ENCODE measurements at places on chromosomes 2 and 18. TPM values are rescaled to one million over a fixed set of nuclear protein-coding genes. Genes with fewer than 3 reads are reported as not detected.

- DNase-seq, result no peak
These were observed 20.4 kb upstream of the ATOH8 start for GRCh38 chr2:85733121-85733960.

GRCh38 chr2:122203523-122203922, 448.1 kb downstream of the TSN start:
- DNase-seq, result no peak

- DNase-seq, result no peak
These were observed 52.5 kb downstream of the CDH2 start for GRCh38 chr18:28124131-28125029.

DNA sequence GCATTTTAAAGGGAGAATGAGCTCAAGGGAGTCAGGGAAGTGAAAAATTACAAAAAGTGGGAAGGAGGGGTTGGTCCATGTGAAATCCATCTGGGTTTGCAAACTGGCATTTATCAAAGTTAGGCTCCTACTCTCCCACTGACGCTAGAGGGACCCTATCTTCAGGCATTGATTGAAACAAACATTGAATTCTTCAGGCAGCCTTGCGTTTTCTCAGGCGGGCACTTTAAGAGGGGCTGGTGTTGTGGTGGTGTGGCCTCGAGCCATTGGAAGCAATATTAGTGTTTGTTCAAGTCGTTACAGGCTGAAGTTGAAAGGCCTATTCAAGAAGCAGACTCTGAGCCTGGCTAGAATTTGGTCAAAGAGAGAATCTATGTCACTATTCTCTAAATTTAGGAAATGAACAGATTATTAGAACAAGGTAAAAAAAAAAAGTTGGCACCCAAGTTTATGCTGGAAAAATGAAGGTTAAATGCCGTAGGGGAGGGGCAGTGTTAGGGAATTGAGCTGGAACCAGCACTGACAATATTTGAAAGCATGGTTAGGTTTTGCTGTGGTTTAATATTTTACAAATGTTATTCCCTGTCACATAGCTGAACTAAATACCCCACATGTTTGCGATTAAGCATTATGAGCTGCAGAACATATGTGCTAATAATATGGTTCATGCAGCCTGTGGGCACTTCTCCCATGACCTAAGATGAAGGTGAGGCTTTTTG, 36.8 kb downstream of the STON1 start:
- DNase-seq, result no peak

- no peak for DNase-seq
These were observed 71.2 kb downstream of the SLC9A4 start for GRCh38 chr2:102544182-102544581.

DNA sequence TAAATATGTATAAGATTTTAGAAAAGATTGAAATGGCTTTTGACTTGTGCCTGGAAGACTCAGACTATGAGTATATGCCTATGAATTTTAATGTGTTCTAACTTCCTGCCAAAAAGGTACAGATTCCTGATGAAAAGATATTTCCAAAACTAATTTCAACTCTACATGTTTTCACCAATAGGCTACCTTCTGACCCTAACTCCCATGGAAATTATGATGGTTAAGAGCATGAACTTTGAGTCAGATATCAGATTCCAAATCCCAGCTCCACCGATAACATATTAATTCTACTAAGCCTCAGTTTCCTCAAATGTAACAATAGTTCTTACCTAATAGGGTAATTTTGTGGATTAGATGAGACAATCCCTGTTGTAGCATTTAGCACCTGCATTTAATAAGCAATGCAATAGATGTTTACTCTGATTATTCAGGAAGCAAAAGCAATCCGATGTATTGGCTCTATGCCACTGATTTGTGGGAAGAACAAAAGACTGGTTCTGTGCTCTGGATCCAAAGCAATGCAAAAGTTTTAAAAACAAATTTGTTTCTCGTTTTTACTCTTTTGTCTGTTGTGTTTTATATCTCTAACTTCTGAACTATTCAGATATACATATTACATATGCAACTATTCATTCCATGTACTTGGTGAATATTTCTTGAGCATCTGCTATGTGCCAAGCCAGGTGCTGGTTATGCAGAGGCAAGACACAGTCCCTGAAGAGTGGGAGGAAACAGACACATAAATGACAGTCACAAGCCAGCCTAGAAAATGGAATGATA, 115.4 kb downstream of the GATA6 start:
- DNase-seq, result no peak

GRCh38 chr2:149901231-149901859, 313.8 kb upstream of the MMADHC start:
- no peak for DNase-seq

DNA sequence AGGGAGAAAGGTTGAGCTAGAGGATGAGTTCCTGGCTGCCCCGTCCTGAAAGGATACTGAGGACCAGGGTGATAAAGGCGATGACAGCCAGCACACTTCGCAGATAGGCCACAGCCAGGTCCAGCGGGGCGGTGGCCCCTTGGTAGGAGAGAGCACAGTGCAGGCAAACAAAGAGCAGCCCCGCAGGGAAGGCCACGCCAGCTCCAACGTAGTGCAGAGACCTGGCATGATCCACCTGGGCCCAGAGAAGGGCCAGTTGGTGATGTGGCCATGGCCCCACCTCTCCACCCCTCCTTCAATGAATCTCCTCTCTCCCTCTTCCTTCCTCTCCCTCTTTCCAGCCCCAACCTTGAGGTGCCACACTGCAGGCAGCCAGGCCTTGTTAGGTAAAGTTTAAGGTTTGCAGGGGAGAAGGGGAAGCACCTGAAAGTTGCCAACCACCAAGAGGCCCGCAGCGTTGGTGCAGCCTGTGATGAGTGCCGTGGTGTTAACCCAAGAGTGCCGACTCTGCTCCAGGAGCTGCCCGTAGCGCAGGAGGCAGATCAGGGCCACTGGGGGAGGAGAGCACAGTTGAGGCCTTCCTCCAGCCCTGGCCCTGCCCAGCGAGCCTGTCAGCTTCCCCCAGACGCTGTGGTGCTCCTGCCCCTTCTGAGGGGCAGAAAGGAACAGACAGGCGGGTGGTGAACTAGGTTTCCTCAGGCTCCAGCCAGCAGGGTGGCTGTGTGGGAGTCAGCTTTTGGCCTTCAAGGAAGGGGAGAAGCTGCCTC, 2.8 kb downstream of the TMEM150A start:
- DNase-seq, result no peak

Gene ZNF385B
- not detected for total RNA-seq

DNA sequence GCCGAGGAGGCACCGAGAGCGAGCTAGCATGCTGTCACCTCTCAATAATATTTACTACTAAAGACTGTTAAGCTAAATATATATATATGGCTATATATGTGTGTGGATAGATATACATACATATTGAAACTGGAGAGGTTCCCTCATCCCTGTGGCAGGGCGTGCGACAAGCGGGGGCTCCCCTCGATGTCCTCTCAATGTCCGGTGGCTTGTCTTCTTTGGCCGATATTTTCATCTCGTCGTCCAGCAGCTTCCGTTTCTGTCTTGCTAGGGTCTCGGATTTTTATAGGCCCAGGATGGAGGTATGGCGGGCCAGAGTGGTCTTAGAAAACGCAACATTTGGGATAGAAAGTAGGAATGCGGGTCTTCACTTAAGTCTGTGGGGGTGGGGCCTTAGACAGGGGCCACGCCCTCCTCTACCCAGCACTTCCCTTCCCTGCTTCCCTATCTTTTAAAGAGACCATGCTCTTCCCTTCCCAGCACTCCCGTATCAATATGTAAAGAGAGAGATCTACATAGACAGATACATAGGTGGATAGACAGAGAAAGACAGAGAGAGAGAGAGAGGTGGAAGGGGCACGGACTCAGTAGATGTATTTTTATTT, 866.8 kb downstream of the DSC3 start:
- no peak for DNase-seq

- DNase-seq, result no peak
These were observed 734.5 kb upstream of the ACVR2A start for GRCh38 chr2:147110317-147110716.

GRCh38 chr2:7992612-7993602, 688.9 kb upstream of the ID2 start:
- no peak for DNase-seq

Gene GNAL
- total RNA-seq, result 0.38 TPM

- no peak for DNase-seq
These were observed 337.4 kb upstream of the ID2 start for GRCh38 chr2:8344144-8345097.

- DNase-seq, result no peak
These were observed 757.8 kb downstream of the TRIB2 start for GRCh38 chr2:13474538-13474937.

Gene ABCA12
- not detected for total RNA-seq

DNA sequence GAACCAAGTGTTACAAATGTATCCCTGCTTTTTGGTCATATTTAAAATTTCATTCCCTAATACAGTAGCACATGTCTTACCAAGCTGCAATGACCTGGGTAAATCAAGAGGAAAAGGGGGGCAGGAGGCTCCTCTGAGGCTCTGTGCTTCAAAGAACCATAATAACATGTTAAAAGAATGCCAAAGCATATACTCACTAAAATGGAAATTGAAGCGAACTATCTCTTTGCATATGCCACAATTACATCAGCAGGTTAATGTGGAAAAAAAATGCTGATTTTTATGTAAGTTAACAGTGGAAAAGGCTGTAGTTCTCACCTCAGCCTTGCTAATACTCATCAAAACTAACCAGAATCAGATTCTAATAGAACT, 37.5 kb upstream of the NCKAP5 start:
- DNase-seq, result no peak

Gene EGR4
- 0.55 TPM for total RNA-seq

- no peak for DNase-seq
These were observed 241.8 kb downstream of the CPS1 start for GRCh38 chr2:210798180-210798579.

DNA sequence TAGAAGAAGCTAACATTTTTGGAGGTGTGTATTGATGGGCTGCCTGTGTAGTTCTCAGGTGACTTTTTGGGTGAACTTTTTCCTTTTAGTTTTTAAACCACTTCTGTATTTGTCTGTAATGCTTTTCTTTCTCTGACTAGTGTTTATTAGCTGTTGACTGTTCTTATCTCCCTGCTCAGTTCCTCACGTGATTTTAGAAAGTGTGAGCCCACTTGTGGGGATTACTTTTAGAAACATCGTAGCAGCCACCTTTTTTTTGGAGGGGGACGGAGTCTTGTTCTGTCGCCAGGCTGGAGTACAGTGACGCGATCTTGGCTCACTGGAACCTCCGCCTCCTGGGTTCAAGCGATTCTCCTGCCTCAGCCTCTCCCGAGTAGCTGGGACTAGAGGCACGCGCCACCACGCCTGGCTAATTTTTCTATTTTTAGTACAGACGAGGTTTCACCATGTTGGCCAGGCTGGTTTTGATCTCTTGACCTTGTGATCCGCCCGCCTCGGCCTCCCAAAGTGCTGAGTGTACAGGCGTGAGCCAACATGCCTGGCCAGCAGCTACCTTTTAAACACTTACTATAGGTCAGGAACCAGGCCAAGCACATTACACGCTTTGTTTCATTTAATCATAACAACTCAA, 9.2 kb upstream of the CDKL4 start:
- DNase-seq, result no peak

GRCh38 chr18:44823782-44824181, 143.1 kb downstream of the SETBP1 start:
- DNase-seq, result no peak

Gene IL1F10
- total RNA-seq, result not detected

DNA sequence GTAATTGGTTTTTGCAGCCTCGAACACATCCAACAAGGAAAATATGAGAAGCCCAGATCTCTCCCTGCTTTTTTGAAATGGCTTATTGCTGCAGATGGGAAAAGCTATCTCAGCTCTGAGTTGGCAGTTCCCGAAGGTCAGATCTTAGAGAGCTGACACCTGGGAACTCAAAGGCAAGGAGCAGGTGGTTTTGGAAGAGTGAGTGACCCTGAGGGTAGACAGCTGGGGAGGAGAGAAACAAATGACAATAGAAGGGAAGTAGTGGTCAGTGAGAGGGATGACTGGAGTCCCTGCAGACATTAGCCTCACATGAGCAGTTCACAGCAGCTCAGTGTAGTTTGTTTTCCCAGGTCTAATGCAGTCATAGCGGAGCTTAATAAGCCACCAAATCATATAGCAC, 317.9 kb downstream of the STK39 start:
- no peak for DNase-seq

Gene KDM3A
- total RNA-seq, result 46.2 TPM

GRCh38 chr2:202387608-202388342, 11.6 kb downstream of the BMPR2 start:
- DNase-seq, result no peak

DNA sequence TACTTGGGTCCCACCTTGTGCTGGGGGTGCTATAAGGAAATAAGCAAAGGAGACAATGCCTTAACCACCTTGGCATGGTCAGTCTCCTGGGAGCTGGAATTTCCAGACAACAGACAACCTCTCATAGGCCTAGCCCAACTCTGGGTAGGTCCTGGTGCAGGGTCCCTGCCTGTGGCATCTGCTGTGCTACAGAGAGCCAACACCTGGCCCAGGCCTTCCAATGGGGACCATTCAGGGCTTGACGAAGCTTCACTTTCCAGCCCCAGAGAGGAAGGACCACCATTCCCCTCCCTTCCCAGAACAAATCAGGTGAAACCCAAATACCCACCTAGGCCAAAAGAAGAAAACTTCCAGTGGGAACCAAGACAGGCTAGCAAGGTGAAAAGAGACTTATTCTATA, 82.8 kb downstream of the SMAD7 start:
- DNase-seq, result no peak
